ENCODE measurements at places on chromosomes 12 and 14.

DNA sequence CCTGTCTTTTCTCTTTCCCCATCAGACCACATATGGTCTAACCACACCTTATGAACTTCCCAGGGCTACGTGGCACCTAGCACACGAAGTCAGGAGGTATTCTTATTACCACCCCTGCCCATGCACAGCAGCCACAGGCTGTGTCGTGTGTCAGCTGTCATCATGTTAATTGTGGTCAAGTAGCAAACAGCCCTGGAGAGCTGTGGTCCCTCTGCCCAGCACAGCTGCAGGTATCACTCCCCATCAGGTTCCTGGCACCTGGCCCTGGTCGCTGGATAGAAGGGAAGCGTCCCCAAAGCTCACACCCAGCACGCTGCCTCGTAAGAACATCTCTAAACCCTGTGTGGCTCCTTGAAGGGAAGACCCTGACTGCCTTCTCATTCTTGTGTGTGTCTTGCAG lies 45.4 kb downstream of the CLMN start:
- DNase-seq, result no peak

DNA sequence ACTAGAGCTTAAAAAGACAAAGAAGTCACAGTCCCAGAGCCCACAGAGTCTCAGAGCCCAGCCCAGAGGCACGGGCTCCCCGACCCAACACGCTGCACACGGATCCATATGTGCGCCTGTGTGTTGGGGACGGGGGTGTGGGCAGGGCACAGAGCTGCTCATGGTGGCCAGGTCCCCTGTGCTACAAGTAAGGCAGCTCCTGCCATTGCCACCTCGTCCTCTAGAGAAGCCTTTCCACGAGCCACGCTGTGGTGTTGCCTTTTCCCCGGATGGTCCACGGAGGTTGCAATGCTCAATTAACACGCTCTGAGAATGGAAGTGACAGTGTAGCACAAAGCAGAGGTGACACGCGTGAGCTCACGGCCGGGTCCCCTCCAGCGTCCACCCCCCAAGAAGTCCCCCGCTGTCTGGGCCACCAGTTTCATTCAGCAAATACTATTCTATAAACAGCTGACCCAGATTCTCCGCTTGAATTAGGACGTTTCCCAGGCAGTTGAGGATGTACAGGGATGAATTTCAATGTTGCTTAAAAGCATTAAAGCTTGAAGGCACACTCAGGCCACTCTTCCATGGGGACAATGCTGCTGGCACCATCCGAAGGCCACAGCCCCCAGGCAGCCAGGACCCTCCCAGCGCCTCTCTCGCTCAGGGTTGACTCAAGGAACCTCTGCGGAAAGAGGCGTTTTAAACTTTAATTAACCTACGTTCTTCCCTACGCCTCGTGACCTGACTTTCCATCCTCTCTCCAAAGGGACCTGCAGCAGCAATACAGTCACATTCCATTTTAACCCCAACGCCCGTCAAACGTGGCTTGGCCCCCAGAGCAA lies 22.7 kb upstream of the EIF5 start:
- DNase-seq, result no peak

DNA sequence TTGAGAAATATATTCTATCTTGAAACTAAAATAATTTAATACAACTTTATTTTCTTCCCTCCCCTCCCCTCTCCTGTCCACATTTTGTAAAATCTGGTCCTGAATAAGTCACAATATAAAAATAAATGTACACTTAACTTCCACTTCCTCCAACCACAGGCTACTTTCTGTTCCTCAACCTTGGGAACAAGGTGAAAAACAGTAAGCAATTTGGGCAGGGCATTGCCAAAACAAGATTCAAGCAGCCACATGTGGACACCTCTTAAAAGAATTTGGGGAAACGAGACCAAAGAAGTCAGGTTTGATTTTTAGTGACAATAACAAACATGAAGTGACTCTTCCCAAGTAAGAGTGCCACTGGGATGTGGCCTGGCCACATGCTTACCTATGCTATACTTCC lies 115.7 kb downstream of the PTPRQ start:
- no peak for DNase-seq

DNA sequence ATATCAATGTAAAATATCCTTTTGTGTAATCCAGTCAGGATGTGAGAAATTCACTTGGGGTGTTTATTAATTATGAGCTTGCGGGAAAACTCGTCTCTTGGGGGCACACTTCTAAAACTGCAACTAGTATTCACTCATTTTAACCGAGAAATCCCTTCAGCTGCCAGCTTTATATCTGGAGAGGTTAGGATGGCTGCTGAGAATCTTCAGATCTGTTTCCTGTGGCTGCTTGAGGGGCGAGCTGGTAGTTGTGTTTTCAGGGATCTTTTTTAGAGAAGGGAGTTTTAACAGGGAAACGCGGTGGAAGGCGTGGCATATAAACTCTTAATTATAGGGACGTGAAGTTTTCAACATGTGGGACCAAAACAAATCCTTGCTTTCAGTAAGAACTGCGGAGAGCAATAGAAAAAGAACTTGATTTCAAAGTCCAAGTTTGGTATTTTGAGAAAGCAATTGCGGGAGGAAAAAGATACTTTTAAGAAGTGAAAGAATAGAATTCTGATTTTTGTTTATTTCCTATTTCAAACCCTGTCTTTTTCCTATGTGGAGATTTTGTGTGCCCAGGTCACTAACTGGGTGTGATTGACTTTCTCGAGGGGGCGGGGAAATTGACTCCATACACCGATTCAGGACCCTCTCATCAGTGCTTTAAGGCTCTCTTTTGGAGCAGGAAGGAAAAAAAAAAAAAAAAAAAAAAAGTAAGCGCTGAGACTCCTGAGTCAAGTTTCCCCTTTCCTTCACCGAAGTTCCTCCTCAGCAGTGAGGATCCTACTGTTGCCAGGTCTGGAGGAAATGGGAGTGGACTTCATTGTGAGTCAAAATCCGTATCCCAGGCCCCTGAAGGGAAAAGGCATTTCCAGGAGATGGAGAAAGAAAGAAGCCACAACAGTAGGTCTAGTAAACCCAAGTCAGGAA lies 1.1 kb downstream of the PPFIBP1 start:
- DNase-seq, result peak; percentile 88

DNA sequence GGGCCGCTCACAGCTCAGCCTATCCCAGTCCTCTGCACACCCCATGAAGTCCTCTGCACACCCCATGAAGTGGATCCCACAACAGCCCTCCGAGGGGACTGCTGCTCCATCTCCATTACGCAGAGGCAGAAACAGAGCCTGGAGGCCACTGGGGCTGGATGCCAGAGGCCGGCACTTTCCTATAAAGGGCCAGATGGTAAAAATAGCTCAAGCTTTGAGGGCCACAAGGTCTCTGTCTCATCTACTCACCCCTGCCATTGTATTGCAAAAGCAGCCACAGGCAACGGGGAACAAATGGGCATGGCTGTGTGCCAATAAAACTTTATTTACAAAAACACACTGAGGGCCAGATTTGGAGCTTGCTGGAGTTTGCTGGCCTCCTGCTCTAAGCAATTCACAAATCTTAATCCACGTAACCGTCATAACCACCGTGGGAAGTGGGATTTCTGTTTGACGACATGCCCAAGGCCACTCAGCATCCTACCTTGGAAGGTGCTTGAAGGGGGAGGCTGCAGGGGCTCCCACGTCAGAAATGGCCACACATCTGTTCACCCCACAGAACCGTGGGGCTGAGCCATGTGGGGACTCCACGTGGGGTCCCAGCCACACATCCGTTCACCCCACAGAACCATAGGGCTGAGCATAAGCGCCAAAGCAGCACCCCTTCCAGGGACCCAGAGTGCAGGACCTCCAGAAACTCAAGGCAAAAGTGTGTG lies 92.0 kb downstream of the NCOR2 start:
- DNase-seq, result no peak

DNA sequence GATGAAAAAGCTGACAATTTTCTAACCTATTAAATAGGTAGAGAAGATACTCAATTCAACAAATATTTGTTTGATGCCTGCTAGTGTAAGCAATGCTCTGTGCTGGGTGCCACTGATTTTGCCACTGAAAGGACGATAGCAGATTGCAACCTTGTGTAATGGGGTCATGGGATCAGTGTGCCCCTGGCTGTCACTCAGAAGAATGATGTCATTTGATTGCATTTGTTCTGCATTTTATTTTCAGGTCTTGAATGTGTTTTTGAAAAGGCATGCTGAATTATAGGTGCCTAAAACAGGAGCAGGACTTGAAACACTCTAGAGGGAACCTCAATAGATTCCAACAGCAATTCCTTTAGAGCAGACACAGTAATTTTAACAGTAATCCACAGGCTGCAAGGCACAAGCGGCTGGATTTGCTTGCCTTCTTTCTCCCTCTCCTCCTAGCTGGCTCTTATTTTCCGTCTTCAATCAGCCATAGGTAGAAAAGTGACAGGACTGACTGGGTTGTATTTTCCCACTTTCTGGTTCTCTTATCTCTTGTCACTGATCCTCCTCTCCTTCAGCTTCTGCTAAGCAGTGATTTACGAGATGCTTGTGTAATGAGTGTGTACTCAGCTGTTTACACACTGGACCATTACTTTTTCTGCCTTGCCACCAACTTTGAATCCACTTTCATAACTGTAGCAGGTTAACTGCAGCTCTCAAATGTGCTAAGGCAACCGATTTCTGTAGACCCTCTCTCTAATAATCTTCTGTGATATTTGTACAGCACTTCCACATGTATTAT lies 4.1 kb downstream of the PLXNC1 start:
- DNase-seq, result peak; percentile 15

DNA sequence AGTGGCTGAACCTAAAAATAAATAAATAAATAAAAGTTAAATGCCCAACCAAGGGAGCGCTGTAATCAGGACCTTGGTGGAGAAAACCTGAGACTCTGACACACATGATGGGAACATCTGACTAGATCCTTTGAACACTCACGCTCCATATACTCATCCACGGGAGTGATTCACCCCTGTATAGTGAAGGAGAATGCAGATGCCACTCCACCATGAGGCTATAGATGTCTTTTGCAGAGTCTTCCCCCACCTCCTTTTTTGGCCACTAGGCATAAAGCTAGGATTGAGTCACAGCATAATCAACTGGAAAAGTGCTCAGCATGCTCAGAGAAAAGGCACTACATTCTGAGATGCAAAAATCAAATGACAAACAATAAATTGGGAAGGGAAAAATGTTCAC lies 19.0 kb downstream of the ADAM20 start:
- peak; percentile 32 for DNase-seq

- no peak for DNase-seq
These were observed 341.2 kb upstream of the DCN start for GRCh38 chr12:91523831-91524230.

DNA sequence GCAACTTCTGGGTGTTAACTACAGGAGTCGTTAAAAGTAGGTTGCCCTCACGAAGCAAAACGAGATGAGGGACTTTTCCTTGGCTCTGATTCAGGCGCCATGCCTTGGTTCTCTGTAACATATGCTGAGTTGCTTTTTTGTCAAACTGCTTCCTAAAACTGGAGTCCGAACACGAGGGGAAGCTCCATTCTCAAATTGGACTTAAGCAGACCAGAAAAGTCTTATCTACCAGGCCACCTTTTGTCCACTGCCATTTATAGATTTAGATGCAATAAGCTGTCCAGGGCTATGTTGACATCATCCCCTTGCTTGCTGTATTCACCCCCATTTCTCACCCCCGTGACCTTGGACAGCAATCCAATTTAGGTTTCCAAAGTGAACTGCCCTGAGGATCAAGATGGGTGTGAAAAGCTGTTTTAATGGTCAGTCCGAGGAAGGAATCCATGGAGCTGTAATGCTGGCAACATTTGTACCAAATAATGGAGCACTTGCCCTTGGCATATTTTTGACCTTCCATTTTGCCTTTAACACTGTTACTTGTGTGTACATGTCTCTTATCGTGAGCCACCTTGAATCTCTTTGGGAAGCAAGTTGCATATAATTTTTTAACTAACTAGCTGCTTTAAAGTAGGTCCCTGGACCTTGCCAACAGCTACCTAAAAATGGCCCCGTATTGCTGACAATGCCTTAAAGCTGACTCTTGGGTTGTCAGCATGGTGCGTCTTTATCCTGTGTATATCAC lies 298.1 kb downstream of the EGLN3 start:
- DNase-seq, result no peak

GRCh38 chr12:44000309-44000952 lies 164.6 kb downstream of the TMEM117 start:
- DNase-seq, result peak; percentile 80

DNA sequence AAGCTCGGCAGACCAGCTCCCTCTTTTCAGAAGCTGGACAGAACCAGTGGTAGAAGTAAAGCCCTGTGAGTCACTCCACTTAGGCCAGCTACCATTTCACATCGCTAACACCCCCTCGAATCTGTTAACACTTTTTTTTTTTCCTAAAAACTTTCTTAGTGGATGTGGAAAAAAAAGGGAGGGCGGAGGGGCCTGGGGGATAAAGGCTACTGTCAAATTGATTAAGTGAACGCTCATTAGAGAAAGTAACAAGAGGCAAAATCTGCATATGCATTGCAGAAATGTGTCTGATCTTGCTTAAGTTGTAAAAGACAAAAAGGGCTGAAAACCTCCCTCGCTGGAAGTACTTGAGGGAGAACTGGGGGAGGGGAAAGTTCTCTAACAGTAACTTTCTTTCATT lies 86.6 kb upstream of the OTX2 start:
- DNase-seq, result no peak

DNA sequence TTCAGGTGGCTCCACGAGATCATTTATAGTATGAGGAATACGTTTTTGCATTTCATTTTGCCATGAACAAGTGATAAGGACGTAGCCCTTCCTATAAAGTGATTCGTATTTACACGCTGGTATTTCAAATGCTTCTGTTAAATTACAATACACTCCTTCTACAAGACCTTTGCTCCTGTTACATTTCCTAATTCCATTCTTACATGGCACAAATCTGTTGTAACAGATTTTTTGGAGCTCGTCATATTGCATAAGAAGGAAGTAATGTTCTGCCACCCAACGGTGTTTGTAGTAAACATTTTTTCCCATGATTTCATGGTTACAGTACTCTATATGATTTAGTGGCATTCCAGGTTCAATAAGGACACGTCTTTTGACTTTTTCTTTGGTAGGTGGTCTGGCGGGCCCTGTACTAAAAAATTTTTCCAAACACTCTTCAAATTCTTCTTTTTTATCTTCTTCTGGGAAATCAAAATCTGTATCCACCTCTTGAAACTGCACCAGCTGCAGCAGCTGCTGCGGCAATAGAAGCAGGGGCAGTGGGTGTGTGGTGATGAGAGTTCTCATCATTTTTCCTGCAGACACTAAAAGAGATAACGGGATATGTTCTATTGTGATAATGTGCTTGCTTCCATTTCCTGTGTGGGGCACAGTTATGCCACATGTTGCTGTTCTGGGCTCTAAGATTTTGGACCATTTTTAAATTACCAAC lies 4.2 kb downstream of the RNASE9 start:
- no peak for DNase-seq

- DNase-seq, result no peak
These were observed 157.0 kb upstream of the LMNTD1 start for GRCh38 chr12:25710128-25710527.

DNA sequence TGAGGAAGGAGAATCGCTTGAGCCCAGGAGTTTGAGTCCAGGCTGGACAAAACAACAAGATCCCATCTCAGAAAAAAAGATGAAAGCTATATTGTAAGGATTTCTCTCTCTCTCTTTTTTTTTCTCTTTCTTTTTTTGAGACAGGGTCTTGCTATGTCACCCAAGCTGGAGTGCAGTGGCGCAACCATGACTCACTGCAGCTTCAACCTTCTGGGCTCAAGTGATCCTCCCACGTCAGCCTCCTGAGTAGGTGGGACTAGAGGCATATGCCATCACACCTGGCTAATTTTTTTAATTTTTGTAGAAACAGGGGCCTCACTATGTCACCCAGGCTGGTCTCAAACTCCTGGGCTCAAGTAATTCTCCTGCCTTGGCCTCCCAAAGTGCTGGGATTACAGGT lies 5.8 kb upstream of the MRPL42 start:
- no peak for DNase-seq

Data from PC-3 (cell line).